ENCODE measurements at places on chromosomes 4 and X. TPM values are rescaled to one million over a fixed set of nuclear protein-coding genes. Genes with fewer than 3 reads are reported as not detected.

The LRCH2 gene
- total RNA-seq: 13.1 TPM

The NUP62CL gene
- total RNA-seq: not detected

The TMLHE gene
- 12.2 TPM for total RNA-seq

The TCEAL3 gene
- total RNA-seq: 12.9 TPM

The PLRG1 gene
- 90.6 TPM for total RNA-seq

The PABPC1L2A gene
- total RNA-seq: not detected

The RADX gene
- not detected for total RNA-seq

The GALNTL6 gene
- not detected for total RNA-seq

The SHOX gene
- total RNA-seq: not detected

The LDB2 gene
- 21.5 TPM for total RNA-seq

The CXCL5 gene
- 19.5 TPM for total RNA-seq

The MAGEA4 gene
- total RNA-seq: not detected

The RASSF6 gene
- 0.14 TPM for total RNA-seq

The CLDN34 gene
- not detected for total RNA-seq

The USP27X gene
- total RNA-seq: 2.8 TPM

The UVSSA gene
- 15.5 TPM for total RNA-seq

The EDNRA gene
- 1.3 TPM for total RNA-seq

The EREG gene
- total RNA-seq: 20.9 TPM

The LNX1 gene
- total RNA-seq: 0.86 TPM

Measured in placental pericyte (primary cell).